ENCODE measurements at places on chromosomes 7 and 10. TPM values are rescaled to one million over a fixed set of nuclear protein-coding genes. Genes with fewer than 3 reads are reported as not detected.

The HDAC9 gene
- 3.0 TPM for total RNA-seq

The LBX1 gene
- not detected for total RNA-seq

The FBXL13 gene
- total RNA-seq = 0.99 TPM

The SP8 gene
- total RNA-seq = not detected

The CAMK2B gene
- total RNA-seq = 1.6 TPM

The AGBL3 gene
- 2.0 TPM for total RNA-seq

The UNCX gene
- total RNA-seq = not detected

The PNLIPRP3 gene
- total RNA-seq = not detected

The CYP3A5 gene
- total RNA-seq = not detected

The FEZF1 gene
- total RNA-seq = not detected

The ANK3 gene
- total RNA-seq = 22.9 TPM

The HERC4 gene
- total RNA-seq = 45.2 TPM

The MYH16 gene
- not detected for total RNA-seq

The TAS2R4 gene
- total RNA-seq = 1.0 TPM

The SFTPA1 gene
- total RNA-seq = not detected

The ARMS2 gene
- total RNA-seq = not detected

The ERVW-1 gene
- total RNA-seq = not detected

The WDR11 gene
- total RNA-seq = 50.3 TPM

The PRSS37 gene
- not detected for total RNA-seq

The AHR gene
- total RNA-seq = 30.7 TPM

The ESYT2 gene
- total RNA-seq = 61.3 TPM

The MDH2 gene
- 293 TPM for total RNA-seq

The CNNM1 gene
- 0.28 TPM for total RNA-seq

The ABCB1 gene
- 1.4 TPM for total RNA-seq

The OR9A2 gene
- total RNA-seq = not detected

The PRLHR gene
- not detected for total RNA-seq

The GPRIN2 gene
- not detected for total RNA-seq

The GPR15LG gene
- not detected for total RNA-seq

The AKR1C2 gene
- not detected for total RNA-seq

The MYOZ1 gene
- not detected for total RNA-seq

The ADCYAP1R1 gene
- not detected for total RNA-seq
